ENCODE measurements at places on chromosomes 16 and 17.

GRCh38 chr17:78779850-78780249 lies 2.2 kb downstream of the CYTH1 start:
- no peak for DNase-seq

GRCh38 chr16:769184-769784 lies 8.8 kb downstream of the MSLN start:
- DNase-seq, result no peak

DNA sequence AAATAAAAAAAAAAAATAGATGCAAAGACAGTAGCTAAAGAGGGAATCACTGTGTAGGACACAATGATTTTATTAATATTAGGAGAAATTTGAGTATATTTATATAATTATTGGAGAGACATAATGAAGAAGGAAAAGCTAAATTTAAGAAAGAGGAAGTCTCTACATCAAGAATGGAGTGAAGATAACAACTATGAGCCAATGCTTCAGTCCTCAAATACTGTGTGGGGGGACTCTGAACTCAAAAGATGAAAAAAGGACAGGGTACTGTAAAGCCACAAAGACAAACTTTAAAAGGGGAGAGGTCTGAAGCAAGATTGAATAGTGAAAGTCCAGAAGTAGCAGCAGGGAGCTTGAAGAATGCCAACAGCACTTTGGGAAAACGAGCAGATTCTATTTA lies 44.7 kb downstream of the SKAP1 start:
- no peak for DNase-seq

- DNase-seq, result no peak
Observed at GRCh38 chr16:22181843-22182242, 19.5 kb downstream of the SDR42E2 start.

GRCh38 chr17:58601976-58602375 lies 87.5 kb upstream of the MTMR4 start:
- no peak for DNase-seq

DNA sequence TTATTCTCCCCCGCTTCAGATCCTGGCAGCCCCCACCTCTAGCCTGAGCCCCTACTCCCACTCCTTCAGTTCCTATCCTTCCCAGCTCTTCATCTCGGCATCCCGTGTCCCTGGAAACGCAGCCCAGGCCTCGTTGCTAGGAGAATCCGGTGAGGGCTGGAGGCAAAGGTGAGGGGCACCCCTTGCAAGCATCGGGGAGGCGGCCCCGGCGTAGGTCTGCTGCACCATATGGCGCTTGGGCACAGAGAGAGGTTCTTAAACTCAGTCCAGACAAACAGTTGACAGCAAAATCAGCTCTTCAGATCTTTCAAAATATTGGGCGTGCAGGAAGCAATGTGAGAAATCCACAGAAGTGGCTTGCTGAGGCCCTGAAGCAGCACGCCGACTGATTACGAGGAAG lies 15.0 kb downstream of the SLC38A8 start:
- DNase-seq, result no peak

DNA sequence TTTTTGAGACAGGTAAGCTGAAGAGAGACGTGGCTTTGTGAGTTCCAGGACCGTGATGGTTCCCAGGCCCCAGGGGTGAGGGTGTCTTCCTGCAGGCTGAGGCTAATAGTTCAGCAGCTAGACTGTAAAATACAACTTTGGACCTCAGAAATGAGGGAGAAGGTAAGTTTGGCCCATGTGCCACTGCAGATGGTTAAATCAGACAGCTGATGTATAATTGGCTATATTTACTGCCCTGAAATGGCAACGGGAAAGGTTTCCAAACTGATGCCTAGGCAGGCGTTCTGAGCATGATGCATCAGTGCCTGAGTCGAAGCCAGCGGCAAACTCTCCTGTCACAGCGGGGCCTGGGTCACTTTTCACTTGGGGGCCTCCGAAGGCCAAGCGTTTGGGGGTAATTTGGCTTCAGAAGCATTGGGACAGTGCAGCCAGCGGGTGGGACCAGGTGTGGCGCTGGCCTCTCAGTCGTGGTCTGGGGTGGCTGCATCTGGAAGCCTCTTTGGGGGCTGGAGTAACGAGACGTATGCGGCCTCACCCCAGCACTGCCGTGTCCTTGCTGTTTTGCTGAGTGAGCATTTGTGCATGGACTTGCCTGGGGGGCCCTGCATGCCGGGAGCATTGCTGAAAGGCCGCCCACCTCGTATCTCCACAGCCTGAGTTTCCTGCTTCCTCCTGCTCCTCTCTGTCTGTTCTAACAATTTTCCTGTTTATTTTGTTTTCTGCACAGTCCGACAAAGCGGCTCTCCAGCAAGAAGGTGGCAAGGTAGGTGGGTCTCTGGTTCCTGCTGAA lies 31.2 kb upstream of the CAPN15 start:
- no peak for DNase-seq

- no peak for DNase-seq
Observed at GRCh38 chr16:3577302-3577752, at the start of gene NLRC3. TSS of gene NLRC3 (minus strand) at chr16:3577403. CDS start at chr16:3565036, 12,367 bp downstream.

Data from fibroblast of mammary gland (primary cell).